Ammon's horn (tissue), 1 donor: ENCODE measurements at places on chromosomes 4 and X.
A peak's percentile ranks its signal among the peaks of the same experiment; 100 is the strongest.

DNA sequence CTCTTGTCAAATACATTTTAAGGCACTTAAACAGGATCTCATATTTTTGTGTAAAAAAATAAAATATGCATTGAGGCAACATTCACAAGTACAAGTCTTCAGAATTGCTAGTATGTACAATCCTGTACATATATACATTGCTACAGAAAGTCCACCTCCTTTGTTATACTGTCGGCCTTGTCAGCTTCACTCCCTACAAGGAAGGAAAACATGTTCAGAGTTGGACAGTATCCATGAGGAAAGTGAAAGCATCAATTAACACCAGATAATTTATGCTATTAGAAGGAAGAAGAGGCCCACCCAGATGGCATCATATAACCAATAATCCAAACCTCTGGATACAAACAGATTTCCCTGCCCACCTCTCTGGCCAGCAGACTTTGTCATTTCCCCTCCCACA, 42.0 kb downstream of the REELD1 start:
- no peak for DNase-seq

GRCh38 chr4:188879598-188879997, 740.4 kb downstream of the TRIML1 start:
- no peak for DNase-seq

DNA sequence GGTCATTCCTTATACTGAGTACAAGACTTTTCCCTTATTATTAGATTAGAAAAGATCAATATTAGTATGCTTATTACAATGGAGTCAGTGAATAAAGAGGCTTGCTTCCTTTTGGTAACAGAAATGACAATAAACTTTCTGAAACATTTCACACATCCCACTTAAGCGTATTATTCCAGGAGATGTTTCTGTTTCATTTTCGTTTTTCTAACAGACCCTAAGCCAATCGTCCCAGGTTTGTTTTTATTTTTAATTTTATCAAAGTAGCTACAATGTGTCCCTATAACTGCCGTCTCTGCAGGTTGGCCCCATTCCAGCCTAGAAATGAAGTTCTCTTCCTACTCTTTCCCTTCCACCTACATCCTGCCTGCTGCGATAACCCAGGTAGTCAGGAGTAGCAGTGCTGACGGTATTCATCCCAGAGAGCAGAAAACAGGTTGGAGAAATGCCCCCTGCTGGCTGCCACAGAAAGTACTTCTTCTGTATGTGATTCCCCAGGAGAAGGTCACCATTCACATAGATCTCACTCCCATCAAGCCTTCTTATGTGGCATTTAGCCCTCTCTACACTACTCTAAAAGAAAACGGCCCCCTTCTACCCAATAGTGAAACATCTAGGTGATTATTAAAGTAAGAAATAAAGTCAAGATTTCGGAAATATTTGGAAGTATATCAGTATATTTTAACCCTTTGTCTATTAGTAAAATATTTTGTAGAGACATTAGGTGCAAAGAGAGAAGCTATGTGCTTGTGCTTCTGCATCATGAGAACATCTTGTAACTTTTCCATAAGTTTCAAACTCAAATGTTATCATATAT, 40.4 kb downstream of the ENPEP start:
- peak; percentile 75 for DNase-seq

GRCh38 chr4:149176039-149176438, 639.6 kb downstream of the IQCM start:
- DNase-seq, result no peak

GRCh38 chrX:109352066-109352588, 129.8 kb downstream of the GUCY2F start:
- no peak for DNase-seq

DNA sequence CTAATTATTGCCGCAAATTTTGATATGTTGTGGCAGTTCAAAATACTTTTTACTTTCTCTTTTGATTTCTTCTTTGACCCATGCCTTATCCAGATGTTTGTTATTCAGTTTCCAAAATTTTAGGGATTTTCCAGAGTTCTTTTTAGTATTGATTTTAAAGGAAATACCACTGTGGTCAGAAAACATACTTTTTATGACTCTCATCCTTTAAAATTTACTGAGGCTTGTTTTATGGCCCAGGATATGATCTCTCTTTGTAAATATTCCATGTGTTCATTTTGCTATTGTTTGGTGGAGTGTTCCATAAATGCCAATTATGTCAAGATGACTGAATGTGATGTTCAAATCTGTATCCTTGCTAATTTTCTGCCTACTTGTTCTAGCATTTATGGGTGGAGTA, 272.3 kb upstream of the DIPK2B start:
- no peak for DNase-seq

DNA sequence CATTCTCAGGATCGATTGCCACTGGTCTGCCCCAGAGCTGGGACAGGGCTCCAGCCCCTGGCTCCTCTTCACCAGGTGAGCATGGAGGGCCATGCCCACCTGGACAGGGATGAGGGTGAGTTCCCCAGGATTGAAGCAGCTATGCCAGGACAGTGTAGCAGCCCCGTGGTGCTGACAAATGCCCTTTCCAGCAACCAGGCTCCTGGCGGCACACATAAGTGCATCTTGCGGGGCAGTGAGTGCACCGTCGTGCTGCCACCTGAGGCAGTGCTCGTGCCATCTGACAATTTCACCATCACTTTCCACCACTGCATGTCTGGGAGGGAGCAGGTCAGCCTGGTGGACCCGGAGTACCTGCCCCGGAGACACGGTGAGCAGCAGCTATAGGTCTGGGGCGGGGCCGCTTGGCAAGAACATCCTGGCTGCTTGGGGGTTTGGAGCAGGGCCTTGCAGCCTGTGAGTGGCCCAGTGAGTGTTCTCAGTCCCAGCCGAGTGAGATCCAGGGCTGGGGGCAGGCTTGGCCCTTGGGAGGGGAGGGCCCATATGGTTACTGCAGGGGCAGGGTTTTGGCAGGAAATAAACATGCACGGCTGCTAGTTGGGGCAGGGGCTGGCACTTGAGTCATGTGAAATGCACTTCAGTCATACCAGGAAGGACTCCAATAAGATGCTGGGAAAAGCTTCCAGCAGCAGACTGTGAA, 6.1 kb downstream of the IL9R start:
- no peak for DNase-seq

GRCh38 chrX:13955975-13956374, 73.7 kb downstream of the GEMIN8 start:
- DNase-seq, result no peak

DNA sequence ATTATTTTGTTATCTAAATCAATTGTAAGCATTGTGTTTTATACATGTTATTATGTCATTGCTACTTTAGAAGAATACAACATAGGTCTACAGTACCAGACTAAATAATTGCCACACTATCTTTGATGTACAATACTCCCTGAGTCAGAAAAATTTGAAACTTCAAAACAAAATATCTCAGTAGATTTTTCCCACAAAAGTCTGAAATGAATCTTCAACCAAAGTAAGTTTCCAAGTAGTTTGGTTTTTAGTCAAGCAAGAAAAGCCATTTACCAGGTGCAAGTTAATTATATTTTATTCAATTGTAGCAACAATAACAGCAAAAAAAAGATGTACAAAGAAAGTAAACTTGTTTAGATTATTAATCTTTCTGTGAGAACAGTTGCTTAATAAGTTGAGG, 11.4 kb upstream of the PARM1 start:
- DNase-seq, result no peak

GRCh38 chrX:31260351-31260750, 188.5 kb upstream of the FTHL17 start:
- no peak for DNase-seq

DNA sequence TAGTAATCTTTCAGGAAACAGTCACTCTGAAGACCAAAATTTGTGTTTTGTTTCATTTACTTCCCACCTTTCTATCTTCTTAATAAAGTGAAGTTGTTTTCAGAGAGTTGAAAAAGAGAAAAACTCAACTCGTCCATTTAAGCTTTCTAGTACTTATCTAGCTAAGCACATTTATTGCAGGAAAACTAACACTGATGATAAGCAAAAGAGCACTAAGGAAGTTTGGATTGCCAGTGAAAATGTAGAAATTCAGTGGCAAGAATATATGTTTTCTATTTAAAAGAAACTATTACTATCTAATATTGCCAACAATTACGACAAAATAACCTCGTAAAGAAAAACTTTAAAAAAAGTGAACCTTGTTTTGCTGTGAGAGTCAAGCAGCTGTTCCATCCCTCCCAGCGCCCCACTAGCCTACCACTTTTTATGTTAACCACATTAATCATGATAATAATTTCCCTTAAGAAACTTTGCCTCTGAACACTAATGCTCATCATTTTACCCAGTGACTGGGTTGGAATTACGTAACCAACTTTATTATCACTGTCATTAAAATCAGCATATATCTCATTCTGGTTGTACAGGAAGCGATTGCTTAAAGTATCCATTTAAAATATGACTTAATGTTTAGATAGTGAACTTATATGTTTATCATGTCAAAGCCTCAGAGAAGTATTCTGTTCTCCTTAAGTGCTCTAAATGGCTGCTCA, 24.8 kb downstream of the SPRY1 start:
- DNase-seq, result no peak

GRCh38 chrX:11113731-11114130, 2.6 kb downstream of the HCCS start:
- DNase-seq, result peak; percentile 31

DNA sequence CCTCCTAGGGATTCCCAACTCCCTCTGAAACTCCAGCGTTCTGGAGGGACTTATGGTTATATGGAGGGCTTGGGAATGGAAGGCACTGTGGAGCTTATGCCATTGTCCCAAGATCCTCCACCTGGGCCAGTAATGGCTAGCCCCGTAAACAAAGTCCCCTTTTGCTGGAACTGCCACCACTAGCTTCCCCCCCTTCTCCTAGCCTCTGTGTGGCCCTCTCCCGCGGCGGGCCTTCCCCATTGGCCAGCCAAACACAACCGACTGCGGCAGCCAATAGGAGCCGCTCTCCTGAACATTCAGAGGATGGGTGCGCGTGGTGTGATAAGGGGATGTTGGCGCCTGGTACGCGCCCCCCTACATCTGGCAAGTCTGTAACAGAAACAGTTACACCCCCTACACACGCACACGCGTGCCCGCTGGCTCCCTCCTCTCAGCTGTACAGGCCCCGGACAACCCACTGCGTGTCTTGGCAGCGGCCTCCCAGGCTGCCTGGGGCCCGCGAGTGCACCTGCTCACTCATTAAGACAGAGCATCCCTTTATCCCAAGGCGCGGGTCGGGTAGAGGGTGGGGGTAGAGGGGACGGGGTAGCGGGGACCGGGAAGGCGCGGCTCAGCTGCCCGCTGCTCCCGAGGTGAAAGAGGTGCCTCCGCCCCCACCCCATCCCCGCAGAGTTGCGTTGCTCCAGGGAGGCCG, 863 bp upstream of the RAB33A start:
- peak; percentile 93 for DNase-seq

DNA sequence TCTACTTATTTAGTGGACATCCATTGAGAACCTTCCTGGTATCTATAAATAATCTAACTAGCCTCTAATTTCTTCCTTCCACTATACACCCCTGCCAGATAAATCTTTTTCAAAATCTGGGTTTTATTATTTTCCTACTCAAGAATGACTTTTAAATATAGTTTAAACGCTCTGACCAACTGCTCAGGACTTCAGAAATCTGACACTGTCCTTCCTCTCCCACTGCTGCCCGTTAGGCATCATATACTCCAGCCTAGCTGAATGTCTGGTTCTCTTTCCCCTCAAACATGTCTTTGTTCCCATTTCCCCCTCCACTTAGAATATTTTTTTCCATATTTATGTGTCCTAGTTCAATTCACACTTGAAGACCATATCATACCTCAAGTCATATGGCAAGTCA, 35.2 kb upstream of the CBLL2 start:
- no peak for DNase-seq

- no peak for DNase-seq
These were observed 1212.8 kb upstream of the ADGRL3 start for GRCh38 chr4:59987289-59987688.

DNA sequence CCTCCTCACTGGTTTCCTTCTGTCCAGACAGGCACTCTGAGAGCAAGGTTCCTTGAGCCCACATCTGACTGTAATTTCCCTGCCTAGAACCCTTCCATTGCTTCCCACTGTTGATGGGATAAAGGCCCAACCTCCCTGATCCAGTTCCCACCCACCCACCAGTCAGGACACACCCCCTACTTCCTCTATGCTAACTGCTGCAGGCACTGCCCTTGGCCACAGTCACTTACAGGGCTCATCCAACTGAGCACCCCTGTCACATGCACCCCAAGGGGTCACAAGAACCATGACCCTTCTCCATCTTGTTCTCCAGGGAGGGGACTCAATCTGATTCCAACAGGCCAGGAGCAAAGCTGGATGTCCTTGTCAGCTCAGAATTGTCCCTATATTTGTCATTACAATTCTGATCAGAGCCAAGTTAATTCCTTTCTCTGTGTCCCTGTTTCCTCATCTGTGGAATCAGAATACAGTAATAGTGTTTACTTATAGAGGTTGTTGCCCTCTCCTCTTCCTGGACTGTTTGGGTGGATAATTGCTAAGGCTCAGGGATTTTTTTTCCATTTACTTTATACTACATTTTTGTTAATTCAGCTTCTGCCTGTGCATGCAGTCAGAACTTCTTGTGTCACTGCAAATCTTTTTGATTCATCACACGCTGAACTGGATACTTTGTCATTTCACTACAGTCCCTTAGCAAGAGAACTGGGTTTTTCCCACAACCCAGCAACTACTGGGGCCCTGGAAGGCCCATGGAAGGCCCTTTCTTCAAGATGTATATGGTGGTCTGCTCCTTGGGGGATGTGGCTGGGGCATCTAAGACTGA, 105.6 kb upstream of the MAMLD1 start:
- no peak for DNase-seq

GRCh38 chr4:146465628-146466027, 56.1 kb downstream of the SLC10A7 start:
- no peak for DNase-seq

DNA sequence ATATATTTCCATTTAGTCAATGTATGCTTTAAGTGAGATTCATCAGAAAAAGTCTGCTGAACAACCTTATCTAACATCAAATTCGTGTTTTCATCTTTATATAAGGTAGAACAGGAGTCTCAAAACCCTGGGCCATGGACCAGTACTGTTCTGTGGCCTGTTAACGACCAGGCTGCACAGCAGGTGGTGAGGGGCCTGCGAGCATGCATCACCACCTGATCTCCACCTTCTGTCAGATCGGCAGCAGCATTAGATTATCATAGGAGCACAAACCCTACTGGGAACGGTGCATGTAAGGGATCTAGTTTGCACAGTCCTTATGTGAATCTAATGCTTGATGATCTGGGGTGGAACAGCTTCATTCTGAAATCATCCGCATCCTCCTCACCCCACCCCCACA, 3.2 kb downstream of the CTSO start:
- no peak for DNase-seq

GRCh38 chr4:7805533-7806337, 133.9 kb downstream of the AFAP1 start:
- peak; percentile 57 for DNase-seq
